ENCODE measurements at places on chromosomes 5 and 9.

GRCh38 chr9:71446106-71446472, 322.2 kb downstream of the CEMIP2 start:
- no peak for DNase-seq

DNA sequence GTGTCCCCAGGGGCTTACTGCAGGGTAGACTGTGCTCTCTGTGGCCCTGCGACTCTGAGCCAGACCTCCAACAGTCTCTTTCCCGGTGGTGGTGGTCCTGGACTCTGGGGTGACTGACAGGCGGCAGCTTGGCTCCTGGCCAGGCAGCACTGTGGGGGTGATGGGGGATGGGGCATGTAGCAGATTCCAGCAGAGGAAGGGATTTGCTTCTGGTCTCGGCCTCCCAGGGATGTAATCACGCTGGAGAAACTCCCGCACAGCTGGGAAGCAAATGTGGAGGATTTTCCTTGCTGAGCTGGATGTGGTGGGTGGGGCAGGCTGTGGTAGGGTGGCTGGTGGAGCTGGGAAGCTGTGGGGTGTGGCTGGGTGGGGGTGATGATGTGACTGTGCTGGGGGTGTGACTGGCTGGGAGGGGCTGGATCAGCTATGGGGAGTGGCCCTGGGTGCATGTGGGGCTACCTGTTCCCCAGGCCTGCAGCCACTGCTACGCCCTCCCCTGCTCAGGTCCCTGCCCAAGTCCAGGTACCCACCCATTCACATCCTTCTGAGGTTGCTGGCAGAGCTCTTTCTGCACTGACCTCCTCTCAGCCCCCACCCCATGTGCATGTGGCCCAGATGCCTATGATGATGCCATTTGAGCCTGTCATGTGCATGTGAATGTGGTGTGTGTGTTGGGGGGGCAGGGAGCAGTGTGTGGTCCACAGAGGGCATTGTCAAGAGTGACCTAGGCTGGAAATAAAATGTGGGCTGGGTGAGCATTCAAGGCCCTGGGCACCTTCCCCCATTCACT, 3.8 kb downstream of the NDST1 start:
- DNase-seq = no peak

- peak; percentile 39 for DNase-seq
Observed at GRCh38 chr5:16936150-16936988, at the start of gene MYO10. MYO10 (minus strand) TSS chr5:16936288; CDS start chr5:16935808, 480 bp downstream.

DNA sequence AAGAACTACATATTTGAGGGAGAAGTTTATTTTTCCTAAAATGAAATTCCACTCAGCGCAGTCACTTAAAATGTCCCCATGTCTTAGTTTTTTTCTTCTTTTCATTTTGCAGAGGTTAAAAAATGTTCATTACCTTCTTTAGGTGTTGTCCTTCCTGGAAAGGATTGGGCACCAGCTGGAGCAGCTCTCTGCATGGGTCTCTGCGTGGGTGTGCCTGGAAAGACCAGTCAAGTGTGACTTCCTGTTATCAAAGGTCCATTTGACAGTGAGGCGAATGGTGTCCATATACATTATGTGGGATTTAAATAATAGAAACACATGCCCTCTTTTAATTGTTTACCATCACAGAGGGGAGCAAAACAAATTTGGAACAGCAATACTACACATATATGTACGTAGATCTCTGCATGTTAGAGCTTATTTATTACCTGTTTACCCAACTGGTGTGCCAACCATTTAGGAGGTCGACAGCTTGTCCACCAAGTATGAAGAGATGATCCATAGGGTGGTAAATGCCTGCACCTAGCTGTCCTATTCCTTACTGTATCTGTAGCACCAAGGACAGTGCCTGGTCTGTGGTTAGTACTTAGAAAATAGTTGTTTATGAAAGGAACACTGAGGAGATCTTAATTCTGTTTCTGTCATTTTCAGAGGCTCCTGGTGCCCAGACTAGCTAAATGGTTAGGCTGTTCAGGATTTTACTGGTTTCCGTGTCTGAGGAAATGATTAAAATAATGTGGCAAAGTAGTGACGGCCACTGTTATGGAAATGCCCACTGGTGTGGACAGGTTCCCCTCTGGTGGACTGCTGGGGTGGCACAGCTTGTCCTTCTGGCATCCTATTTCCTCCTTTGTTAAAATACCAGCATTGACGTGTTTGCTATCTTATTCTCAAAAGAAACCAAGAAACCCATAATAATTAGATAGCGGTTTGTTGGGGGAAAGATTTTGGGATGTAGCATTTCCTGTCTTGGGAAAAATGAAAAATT, 200.4 kb downstream of the MAST4 start:
- no peak for DNase-seq

GRCh38 chr9:133717113-133718031, 20.8 kb downstream of the SARDH start:
- peak; percentile 15 for DNase-seq

- DNase-seq = no peak
Observed at GRCh38 chr5:150339165-150339564, 18.3 kb upstream of the TCOF1 start.

DNA sequence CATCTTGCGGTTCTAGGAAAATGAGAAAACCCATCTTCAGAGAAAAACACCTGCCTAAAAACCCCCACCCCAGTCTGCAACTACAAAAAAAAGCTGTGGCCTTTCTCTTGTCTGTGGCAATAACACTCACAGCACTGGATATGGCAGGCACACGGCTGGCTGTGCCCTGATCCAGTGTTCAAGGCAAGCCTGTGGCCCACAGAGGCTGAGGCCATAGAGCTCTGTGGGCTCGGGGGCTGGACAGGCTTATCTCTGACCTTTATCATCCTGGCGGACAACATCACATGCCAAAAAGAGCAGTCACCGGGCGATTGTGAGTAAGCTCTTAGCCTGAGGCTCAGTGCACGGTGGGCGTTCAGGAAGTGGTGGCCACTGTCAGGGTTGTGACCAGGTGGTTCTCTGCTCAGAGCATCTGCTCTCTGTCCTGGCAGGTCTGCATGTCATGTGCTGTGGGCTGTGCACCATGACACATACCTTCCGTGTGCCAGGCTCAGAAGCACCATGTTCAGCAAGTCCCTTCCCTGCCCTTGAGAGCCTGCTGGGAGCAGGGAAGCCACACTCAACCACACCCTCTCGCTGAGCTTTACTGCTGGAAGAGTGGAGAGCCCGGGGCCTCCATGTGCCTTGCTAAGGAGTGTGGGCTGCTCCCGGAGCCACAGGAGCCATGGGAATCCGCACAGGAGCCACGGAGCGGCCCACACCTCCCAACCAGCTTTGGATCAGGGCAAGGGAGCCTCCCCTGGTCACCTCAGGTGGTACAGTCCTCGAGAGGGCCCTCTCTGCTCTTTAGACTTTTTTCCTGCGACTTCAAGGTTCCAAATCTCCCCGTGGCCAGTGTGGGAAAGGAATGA, 34.6 kb upstream of the WDR38 start:
- DNase-seq = no peak
